Pons (tissue), 1 donor: ENCODE measurements at places on chromosomes 6 and 20.
A peak's percentile ranks its signal among the peaks of the same experiment; 100 is the strongest.

DNA sequence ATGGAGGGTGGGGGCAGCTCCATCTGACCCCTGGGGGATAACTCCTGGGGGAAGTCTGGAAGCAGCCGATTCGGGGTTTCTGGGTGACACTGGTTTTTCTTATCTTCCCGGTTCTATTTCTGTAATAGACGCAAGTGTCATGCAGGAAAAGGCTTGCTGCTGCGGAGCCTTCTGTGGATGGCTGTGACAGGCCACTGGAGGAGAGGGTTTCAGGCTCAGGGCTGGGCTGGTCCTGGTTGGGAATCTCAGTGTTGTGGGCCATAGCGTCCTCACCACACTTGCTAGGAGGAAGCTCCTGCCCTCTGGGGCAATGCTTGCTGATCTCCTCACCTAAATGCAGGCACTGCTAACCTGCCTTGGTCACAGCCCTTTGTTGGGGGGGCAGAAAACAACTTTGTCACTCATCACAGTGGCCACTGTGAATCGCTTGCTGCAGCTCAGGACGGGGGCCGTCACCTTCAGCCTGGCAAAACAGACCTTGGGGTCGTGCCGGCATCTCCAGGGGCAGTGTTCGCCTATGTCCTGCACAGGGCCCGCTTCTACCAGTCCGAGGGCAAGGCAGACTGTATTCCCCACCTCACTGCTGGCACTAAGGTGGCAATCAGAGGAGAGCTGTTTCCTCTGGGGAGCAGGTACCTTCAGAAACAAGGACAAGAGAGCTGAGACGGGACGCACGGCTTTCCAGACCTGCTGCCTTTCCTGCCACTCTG, 4.4 kb upstream of the TUBB1 start:
- DNase-seq, result no peak

GRCh38 chr6:26595669-26596269, 984 bp upstream of the ABT1 start:
- DNase-seq, result peak; percentile 93

- DNase-seq, result no peak
These were observed 58.3 kb downstream of the LY86 start for GRCh38 chr6:6646859-6647258.

GRCh38 chr20:60627751-60628565, 624.1 kb upstream of the CDH4 start:
- DNase-seq, result no peak

GRCh38 chr6:147135211-147135681, 69.0 kb upstream of the STXBP5 start:
- DNase-seq, result no peak

DNA sequence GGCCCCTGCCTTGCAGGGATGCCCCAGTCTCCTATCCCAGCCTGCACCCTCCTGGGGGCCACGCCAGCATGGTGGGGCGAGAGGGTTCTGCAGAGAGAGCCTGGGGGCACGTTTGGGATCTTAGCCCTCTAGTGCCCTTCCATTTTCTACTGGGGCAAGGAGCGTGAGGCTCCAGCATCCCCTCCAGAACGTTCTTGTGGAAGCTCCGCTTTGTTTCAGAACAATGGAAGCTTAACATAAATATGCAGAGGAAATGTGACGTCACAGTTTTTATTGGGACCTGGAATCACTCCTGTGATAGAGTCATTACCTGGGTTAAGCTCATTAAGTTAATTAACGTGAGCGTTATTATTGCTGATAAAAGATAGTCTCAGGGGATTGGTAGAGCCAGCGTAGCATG, 19.6 kb downstream of the BHLHE23 start:
- no peak for DNase-seq

DNA sequence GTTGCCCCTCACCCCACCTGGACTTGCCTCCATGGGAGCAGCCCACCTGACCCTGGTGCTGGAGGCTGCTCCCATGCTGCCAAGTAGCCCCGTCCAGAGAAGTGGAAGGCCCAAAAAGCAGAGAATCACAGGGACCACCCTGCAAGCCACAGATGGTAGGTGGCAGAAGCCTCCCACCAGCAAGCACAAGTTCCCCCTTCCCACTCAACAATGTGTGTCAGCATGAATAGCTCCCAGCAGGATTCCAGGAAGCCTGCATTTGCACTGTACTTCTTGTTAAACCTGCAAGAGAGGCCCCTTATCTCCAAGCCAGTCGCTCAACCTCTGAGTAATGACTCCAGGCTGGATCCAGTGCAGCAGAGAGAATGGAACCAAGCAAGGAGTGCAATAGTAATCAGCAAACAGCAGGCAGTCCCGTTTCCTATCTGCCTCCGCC, 180.8 kb upstream of the CST7 start:
- no peak for DNase-seq

DNA sequence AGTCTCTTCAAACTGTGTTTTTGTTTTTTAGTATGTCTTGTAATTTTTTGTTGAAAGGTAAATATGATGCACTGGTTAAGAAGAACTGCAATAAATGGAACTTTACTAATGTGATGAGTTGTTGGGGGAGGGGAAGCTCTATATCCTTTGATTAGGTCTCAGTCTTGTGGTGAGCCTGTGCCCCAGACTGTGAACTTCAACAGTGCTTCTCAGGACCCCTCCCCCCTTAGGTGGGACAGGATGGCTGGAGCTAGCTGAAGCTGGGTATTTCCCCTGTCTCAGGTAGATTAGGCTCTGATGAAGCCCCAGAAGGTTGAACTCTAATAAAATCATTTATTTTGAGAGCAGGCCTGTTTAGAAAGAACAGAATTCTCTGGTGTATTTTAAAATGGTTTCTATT, 31.4 kb upstream of the TASP1 start:
- no peak for DNase-seq

DNA sequence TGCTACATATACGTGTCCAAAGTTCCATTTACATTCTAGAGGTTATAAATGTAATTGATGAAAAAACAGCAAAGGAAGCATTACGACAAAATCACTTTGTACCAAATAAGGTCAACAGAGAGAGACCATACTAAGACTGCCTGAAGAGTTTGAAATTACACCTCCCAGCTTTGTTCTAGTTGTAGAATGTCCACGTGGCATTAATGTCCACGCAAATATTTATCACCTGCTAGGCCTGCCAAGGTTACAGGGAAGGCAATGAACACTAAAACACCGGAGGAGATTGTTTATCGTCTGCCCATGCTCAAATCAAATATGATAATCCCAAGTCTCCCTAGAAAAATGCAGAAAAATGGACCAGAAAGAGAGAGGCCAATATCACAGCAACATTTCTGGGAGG, 6.2 kb downstream of the RALGAPA2 start:
- no peak for DNase-seq

DNA sequence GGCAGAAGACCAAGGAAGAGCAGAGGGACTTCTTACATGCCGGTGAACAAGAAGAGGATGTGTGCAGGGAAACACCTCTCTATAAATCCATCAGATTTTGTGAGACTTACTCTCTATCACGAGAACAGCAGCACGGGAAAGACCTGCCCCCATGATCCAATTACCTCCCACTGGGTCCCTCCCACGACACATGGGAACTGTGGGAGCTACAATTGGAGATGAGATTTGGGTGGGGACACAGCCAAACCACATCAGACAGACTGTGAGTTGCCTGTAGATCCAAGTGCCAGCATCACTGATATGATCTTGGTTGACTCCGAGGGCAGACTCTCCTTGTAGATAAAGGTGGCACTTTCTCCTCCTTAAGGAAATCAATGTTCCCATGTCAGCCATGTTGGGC, 414.8 kb upstream of the JARID2 start:
- DNase-seq, result no peak

DNA sequence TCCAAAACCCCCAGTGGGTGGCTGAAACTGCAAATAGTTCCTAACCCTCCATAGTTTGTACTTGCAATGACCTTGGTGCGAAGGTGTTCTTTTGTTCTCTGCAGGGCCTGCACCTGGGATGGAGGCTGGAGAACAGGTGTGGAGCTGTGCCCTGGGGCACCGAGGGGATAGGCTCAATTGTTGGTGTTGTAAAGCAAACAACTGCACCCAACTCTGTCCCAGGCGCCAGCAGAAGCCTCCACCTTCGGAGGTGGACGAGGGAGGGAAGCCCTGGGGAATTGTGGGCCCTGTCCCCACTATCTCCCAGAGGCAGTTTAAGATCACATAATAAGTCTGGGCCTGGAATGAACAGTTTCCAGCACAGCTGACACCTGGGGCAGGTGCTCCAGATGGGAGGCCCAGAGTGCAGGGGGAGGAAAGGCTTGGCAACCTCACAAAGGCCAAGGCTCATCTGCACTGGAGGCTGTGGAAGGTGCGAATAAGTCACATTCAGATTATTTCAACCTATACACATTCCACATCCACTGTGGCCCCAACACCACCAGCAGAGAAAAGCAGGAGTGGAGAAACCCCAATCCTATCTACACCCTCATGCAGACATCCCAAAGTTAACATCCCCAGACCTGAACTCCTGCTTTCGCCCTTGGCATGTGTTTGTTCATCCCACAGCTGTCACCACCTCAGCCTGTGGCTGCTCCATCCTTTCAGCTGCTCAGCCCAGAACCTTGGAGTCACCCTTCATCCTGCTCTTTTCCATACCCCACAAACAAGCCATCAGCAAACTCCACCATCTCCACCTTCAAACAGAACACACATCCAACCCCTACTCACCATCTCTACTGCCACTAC, 12.3 kb upstream of the CBFA2T2 start:
- DNase-seq, result no peak

DNA sequence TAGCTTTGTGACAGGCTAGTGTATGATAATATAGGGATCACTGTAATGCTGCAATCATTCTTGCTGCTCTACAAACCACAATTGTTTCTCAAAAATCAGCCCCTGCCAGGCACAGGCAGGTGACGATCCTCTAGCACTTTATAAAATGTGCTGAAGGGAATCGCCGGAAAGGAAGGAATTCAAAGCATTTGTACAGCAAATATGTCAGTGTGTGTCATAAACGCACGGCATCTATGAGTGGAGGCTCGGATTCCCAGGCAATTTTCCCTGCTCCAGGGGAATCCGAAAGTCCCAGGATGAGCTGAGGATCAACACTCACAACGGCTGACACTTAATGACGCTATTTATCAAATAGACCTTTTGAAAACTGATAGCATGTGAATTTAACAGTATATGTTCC, 1.4 kb downstream of the PHACTR1 start:
- no peak for DNase-seq
